ENCODE measurements at places on chromosomes 4 and X.

DNA sequence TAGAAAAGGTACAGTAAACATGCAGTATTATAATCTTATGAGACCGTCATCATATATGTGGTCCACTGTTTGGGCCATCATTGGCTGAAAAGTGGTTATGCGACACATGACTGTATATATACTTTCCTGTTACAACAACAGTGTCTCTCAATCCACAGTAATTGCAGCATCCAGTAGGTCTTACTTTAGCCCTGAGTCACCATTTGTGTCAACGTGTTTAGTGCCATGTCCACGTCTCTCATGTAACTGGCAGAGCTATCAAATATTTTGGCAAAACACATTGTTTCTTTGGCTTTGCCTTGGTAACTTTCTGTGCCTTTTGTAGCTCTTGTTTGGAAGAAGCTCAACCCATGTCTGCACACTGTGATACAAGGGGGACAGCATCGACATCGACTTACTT is 73.8 kb downstream of the CD38 start:
- DNase-seq = peak; percentile 22

GRCh38 chr4:7635445-7636239 is 200.9 kb upstream of the PSAPL1 start:
- DNase-seq = no peak

DNA sequence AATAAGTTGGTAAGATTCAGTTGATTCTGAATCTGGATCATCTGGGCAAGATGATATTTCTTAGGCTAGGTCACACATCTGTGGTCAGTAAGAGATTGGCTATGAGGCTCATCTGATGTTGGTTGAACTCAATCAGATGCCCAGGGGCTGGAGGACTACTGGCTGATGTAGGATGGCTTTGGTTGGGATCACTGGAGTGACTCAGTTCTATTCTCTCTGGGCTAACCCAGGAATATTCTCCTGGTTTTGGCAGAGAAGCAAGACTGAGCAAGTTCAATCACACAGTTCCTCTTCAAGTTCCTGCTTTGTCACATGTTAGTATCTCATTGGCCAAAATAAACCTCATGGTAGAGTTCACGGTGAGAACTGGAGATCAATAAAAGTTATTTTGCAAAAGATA is 902.3 kb upstream of the SLIT2 start:
- DNase-seq = no peak

- DNase-seq = no peak
Observed at GRCh38 chr4:99821918-99822503, 5.4 kb downstream of the DAPP1 start.

DNA sequence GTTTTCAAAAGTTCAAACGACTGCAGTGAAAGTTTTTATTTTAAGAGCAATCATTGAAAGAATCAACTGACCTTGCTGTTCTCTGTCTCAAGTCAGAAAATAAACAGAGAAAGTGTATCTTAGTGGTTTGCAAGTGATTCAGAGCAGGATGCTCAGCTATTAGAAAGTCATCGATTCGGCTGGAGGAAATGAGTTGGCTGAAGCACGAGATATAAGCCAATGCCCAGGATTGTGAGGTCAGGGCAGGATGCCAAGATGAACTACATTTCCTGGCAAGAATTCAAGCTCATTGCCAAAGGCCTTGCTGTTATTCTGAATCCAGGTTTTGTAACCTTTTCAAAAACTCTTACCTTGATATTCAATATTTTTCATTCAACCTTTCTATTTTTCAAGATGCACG is 541.4 kb upstream of the BOD1L1 start:
- no peak for DNase-seq

GRCh38 chr4:169185133-169185956 is 85.4 kb downstream of the SH3RF1 start:
- DNase-seq = no peak

GRCh38 chr4:94416981-94417380 is 34.8 kb upstream of the PDLIM5 start:
- no peak for DNase-seq

DNA sequence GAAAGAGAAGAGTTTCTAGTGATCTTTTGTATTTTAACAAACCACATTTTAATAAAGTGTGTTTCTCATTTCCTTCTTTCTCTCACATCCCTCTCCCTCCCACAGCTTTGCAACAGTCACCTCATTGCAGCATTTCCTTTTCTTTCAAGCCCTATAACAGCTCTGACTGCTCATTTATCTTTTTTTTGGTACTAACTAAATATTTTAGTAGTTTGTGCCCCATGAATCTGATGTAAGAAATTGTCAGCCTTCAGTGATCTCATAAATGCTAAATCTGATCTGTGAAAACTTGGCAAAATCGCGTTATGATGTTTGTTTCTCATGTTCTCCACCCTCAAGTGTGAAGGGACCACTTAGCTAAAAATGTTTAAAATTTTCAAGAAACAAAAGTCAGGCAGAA is 258.5 kb upstream of the SLIT2 start:
- DNase-seq = no peak

- DNase-seq = no peak
Observed at GRCh38 chr4:15370296-15370695, 57.5 kb upstream of the C1QTNF7 start.

DNA sequence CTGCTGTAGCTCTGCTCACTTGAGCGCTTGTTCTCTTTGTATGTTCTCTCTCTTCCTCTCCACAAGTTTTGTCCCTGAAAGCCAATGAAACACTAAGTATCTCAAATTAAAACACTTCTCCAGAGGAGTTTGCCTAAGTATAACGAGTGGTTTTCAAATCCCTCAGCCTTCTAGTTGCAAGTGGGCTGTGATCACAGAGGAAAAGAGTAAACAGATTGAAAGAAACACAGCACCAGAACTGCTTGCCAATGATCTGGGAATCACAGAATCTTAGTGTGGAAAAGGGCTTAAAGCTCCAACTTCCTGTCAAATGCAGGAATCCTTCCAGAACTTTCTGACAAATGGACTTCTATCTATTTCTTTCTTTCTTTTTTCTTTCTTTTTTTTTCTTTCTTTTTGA is 4.8 kb upstream of the PRSS12 start:
- no peak for DNase-seq

DNA sequence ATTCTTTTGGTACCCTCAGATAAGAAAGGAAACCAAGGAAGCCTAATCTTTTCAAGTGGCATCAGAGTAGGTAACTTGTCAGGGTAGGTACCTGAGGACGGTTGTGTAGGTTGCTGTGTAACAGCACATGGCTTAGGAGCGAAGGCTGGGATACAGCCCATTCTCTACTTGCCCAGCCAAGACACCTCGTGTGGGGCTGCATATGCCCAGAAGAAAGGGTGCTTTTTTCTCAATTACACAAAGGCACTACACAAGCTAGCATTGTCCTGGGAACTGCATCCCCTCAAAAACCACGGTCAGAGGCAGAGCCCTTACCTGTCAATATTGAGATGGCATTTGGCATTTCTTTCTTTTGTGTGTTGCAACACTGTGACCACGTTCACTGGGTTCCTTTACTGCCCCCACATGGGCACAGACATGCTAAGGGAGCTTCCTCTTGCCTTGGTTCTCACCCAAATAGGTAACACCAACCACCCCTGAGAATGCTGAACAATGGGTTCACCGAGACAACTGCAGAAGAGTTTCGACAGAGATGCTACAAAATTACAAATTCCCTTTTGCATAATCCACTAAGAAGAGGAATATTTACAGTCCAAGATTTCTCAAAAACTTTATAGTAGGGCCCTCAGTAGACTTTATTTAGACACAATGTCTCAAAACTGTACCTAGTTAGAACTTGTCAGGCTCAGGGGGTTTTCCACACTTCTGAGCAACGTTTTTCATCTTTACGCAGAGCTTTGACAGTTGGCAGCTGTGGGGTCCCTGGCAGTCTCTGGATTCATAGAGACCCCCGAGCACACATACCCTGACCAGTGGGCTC is 35.8 kb upstream of the TNIP3 start:
- no peak for DNase-seq

GRCh38 chr4:126807132-126807531 is 825.6 kb upstream of the INTU start:
- DNase-seq = no peak

GRCh38 chr4:8765631-8766590 is 105.7 kb downstream of the HMX1 start:
- no peak for DNase-seq

DNA sequence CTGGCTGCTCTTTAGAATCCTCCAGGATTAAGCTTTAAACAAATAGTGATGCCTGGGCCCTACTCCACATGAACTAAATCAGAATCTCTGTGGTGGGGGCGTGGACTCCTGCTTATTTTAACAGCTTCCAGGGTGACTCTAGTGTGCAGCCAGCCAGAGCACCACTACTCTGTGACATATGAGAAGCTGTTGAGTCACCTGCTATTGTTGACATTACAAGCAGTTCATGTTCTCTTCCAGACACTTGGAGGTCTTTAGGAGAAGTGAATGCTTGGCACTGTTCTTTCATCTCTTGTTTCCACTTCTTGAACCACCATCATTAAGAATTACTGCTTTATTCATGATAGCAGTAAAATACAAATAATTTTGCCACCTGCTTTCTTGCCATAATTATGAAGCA is 426 bp upstream of the C4orf51 start:
- no peak for DNase-seq

- DNase-seq = no peak
Observed at GRCh38 chr4:64584125-64584524, 174.9 kb upstream of the TECRL start.

DNA sequence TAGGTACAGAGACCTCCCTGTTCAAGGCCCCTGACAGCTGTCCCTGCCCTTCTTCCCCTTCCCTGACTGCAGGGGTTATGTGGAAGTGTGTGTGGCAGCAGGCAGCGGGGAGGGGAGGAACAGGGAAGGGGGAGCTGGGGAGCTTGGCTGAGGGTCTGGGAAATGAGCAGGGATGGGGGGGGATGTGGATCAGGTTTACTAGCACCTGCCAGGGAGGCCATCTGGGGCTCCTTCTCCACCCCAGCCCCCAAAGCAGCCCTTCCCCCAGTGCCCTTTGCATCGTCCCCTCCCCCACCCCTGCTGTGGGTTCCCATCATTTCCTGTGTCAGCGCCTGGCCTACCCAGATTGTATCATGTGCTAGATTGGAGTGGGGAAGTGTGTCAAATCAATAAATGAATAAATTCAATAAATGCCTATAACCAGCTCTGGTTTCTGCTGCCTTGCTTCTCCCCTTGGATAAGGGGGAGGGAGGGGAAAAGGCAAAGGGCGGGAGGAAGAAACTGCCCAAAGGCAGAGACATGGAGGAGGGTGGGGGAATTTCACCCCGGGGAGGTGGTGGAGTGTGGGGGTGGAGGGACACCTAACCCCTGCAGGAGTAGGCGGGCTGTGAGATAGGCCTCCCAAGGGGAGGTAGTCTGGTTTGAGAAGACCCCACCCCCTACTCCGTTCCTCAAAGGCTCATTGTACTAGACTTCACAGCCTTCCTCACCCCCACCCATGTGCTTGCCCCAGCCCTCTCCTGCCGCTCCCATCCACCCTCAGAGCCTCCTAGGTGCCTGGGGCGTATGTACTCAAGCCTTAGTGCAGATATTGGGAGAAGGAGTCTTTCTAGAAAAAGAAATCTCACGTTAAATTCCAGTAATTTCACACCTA is 3.2 kb downstream of the CXorf65 start:
- DNase-seq = no peak

GRCh38 chr4:25030277-25031076 is at the start of gene LGI2:
LGI2 (minus strand) TSS chr4:25030946; CDS start chr4:25030693, 253 bp downstream.
- DNase-seq = no peak

DNA sequence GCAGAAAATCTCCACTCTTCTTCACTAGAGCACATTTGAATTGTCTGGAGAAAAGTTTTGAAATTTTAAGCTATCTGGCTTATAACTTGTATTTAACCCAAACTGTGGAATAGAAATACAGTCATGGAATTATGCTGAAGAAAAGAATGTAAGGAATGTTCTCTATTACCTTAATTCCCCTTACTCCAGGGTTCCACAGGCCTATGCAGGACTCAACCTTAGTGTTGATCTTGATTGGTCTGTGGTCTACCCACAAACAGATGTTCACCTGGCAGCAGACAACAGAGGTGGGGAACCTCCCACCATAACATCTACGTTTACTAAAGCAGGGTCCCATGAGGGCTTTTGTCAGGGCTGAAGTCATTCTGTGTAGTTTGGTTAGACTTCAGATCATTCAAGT is 189.3 kb upstream of the GPRIN3 start:
- DNase-seq = no peak

DNA sequence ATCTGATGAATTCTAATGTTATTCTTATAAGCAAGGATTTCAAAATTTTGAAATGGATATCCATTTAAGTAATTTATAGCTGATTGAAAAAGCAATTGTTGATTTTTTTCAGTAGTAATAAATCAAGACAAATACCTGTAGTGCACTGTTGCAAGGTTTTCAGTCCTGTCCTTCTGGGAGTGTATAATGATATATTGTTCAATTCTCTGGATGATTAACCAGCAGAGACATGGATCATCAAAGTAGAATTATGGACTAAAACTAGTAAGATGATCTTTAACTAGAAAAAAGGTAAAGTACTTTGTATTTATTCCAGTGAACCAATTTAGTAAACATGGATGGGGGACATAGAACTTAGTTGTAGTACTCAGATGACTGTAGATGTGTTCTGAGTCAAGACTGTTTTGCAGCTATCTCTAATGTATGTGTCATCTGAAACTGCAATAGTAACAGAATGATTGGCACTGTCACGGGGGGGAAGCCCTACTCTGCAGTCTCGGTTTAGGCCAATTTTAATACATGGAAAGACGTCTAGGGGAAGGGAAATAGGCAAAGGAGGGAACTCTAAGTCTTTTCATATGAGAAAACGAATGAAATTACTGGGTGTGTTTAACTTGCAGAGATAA is 121.9 kb downstream of the GLRA3 start:
- DNase-seq = no peak

GRCh38 chrX:63713526-63713925 is 71.5 kb downstream of the ARHGEF9 start:
- no peak for DNase-seq

- peak; percentile 51 for DNase-seq
Observed at GRCh38 chrX:72169008-72169728, 12.4 kb upstream of the PIN4 start.

DNA sequence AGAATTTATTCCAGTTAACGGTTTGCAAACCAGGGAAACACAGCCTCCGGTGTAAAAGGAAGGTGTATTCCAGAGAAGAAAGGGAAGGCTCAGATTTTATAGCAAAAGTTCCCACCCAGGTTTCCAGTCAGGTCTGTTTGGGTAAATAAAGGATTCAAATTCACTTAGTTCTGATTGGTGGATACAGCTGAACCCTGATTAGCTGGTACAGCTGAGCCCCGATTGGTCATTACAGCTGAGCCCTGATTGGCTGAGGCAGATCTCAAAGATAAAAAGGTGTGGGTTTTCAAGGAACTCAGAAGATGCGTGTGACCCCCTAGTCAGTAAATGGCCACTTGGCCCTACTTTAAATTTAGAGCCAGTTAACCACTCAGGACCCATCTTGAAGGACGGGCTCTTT is 6.6 kb downstream of the CLRN2 start:
- no peak for DNase-seq

- DNase-seq = no peak
Observed at GRCh38 chr4:181147416-181147951, 1095.7 kb upstream of the TENM3 start.

DNA sequence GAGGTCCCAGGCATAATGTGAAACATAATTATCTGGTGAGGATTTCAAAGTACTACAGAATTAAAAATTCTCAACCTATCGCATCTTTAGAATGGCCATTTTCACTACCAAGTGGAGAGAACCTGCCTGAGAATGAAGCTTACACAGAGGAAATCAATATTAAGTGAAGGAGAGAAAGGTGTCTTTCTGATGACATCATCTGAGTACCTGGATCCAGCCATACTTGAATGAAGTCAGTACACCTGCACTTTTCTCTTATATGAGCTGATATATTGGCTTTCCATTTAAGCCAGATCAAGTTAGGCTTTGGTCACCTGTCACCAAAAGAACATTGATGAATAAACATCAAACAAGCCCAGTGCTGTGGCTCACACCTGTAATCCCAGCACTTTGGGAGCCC is 118.9 kb upstream of the MED14 start:
- DNase-seq = no peak
